Pulmonary artery endothelial cell (primary cell): ENCODE measurements at places on chromosomes 1 and 21. TPM values are rescaled to one million over a fixed set of nuclear protein-coding genes. Genes with fewer than 3 reads are reported as not detected.

ALG14 gene
- 2.8 and 3.4 TPM in 2 replicates for total RNA-seq

FDPS gene
- 425 and 494 TPM in 2 replicates for total RNA-seq

CYP4Z1 gene
- not detected in 2 replicates for total RNA-seq

TTC34 gene
- 0.07 TPM in 2 replicates for total RNA-seq

RGL1 gene
- 31.4 and 40.8 TPM in 2 replicates for total RNA-seq

CBS gene
- 53.9 and 82.4 TPM in 2 replicates for total RNA-seq
